ENCODE measurements at places on chromosomes 6 and 20.

DNA sequence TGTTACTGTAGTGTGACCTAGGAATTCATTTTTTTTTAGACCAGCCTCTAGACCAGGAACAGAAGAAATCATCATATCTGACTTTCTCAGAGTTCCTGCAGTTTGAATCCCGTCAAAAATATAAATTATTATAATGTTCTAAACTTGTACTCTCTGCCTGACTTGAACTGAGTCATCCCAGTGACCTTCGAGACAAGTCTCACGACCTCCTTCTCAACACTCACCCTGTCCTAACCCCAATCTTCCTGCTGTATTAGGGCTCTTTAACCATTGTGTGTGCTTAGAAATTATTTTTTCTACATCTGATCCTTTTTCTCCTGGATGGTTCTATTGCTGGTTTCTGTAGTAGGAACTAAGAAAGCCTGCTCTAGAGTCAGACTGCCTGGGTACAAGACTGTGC lies 21.5 kb downstream of the ADGRF5 start:
- no peak for DNase-seq

DNA sequence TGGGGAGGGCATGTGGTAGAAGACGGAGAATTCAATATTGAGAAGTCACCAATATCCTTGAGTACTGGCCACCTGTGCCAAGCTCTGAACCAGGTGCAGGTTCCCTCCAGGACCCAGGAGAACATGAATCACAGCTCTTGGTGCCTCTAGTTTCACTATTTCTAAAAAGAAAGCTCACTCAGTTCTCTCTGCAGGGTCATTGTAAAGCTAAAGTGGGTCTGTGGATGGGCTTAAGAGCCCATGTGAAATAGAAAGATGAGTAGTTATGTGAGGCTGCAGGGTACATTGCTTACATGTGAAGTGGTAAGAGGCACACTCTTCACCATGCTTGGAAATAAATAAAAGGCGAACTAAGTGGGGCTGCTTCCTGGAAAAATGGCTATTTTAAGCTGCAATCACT lies 43.6 kb downstream of the ZNF831 start:
- no peak for DNase-seq

DNA sequence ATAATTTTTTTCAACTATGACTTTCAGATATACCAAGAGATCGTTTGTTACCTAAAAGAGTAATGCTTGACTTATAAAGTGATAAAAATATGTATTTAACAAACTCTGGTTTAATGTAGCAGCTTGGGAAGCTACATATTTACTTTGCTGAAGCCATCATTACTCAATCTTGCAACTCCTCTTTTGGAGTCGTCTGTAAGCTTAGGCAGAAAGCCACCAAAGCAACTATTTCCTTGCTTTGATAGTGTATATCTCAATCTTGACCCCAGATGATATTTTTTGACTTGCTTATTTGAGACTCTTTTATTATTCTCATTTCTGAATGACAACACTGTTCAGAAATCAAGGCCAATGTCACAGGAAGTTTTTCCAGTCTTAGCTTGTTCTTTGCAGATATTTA lies 183.0 kb downstream of the SAMD5 start:
- no peak for DNase-seq

DNA sequence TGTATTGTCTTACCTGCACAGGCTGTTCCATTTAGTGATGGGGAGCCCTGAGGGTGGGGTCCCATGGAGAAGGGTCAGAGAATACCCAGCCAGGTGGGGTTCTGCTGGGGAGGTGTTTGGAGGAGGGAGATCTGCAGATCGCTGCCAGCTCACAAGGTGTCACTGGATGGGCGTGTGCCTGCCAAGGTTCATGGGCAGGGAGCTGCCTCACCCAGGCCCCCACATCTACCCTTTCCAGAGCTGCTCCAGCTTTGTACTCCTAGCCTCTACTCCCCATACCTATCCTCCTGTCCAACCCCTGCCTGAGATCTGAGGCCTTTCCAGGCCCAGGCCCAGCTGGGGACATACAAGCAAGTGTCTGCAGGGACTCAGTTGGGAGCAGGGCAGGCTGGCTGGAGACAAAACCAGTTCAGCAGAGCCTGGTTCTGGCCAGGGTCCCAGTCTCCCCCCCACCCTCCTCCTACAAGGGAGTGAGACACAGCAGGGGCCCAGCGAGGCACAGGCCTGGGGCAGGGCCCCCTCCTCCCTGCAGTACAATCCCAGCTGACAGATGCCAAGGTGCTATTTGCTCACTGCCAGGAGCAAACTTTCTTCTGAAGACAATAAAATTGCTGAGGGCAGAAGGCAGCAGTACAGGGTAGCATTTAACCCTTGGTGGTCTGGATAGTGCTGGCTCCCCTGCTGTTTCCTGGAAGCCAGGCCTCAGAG lies 19.7 kb downstream of the SPDEF start:
- DNase-seq, result no peak

DNA sequence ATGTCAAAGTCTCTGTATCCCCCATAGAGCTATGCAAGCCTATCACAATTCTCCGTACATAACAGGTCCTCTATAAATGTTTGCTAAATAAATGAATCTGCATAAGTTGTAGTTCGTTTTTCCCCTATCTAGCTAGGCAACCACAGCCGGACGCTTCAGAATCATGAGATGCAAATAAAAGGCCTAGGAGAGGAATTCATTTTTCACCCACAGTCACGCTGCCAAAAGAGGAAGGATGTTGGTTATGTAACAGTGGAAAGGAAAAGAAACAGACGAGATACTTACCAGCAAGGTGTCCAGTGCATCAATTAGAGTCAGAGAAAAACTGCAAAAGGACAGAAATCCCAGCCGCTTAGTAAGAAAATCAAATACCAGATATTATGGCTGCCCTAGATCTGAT lies 2.4 kb downstream of the EDEM2 start:
- no peak for DNase-seq

- DNase-seq, result no peak
Measured at GRCh38 chr6:105620878-105621277, 218.0 kb upstream of the PREP start.

GRCh38 chr20:61571916-61572711 lies 320.1 kb downstream of the CDH4 start:
- no peak for DNase-seq

DNA sequence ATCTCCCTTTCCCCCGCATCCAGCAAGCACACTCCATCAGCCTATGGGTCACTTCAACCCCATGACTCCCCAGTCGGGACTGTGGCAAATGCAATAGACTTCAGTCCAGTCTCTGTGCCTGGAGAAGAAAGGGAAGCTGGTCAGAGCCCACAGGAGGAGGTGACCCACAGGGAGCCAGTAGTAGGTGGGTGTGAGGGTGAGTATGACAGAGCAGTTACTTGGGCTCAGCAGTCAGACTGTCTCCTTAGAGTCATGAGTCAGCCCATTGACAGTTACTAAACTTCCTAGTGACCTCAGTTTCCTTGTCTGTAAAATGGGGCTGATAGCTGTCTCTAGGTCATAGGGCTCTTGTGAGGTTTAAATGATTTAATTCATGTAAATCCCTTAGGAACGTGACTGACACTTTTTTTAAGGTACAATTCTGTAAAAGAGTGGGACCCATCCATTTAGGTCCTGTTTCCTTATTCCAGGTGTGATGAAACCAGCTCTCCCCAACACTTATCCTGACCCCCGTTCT lies 33.9 kb upstream of the HLA-C start:
- DNase-seq, result no peak

- no peak for DNase-seq
Measured at GRCh38 chr6:90365565-90366219, 69.0 kb upstream of the BACH2 start.

DNA sequence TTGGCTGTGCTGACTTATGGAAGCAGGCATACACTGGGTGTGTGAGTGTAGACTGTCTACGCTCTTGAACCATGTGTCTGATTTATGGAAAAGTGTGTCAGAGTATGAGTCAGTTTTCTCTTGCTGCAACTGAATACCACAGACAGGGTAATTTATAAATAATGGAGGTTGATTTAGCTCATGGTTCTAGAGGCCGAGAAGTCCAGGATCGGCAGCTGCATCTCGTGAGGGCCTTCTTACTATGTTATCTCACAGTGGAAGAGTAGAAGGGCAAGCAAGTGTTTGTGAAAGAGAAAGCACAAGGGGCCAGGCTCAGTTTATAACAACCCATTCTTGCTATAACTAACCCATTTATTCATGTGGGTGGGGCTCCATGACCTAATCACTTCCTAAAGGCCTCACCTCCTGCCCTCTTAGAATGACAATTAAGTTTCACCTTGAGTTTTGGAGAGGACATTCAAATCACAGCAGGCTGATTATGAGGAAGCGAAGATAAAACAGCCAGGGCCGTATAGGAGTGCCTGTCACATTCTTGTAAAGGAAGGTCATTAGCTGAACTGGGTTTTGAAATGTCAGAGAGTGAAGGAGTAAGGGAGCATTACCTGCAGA lies 6.7 kb downstream of the GPR31 start:
- DNase-seq, result no peak

- DNase-seq, result no peak
Measured at GRCh38 chr6:89007209-89008000, 44.0 kb upstream of the RNGTT start.

- no peak for DNase-seq
Measured at GRCh38 chr20:52130406-52130805, 61.2 kb downstream of the ZFP64 start.

DNA sequence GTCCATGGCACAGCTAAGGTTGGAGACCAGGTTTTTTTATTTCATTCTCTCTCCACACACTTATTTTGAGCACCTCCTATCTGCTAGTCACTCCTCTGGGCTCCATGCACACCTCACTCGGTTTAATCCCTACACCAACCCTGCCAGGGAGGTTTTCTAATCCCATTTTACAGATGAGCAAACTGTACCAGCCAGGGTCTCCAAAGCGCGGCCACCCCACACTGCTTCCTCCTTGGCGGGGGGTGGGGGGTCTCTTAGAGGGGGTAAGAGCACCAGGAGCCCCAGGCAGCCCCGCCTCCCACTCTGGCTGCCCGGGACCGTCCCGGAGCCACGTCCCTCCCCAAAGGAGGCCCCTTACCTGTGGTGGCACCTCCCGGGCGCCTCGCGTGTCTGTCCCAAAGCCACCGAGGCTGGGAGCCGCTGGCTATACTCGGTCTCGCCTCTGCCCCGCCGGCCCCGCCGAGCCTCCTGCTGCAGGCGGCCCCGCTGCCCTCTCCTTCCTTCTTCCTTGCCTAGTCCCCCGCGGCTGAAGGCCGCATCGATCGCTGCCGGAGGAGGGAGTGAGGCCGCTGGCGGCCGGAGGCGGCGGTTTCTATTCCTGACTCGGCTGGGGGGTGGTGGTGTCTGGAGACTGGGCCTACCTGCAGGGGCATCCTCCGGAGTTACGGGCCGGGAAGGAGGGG lies at the start of gene KCNS1:
Gene KCNS1, minus strand, starts transcription at position 565 of the 683 bp plus-strand sequence. CDS start 1,891 bp downstream, outside the sequence.
- DNase-seq, result no peak

DNA sequence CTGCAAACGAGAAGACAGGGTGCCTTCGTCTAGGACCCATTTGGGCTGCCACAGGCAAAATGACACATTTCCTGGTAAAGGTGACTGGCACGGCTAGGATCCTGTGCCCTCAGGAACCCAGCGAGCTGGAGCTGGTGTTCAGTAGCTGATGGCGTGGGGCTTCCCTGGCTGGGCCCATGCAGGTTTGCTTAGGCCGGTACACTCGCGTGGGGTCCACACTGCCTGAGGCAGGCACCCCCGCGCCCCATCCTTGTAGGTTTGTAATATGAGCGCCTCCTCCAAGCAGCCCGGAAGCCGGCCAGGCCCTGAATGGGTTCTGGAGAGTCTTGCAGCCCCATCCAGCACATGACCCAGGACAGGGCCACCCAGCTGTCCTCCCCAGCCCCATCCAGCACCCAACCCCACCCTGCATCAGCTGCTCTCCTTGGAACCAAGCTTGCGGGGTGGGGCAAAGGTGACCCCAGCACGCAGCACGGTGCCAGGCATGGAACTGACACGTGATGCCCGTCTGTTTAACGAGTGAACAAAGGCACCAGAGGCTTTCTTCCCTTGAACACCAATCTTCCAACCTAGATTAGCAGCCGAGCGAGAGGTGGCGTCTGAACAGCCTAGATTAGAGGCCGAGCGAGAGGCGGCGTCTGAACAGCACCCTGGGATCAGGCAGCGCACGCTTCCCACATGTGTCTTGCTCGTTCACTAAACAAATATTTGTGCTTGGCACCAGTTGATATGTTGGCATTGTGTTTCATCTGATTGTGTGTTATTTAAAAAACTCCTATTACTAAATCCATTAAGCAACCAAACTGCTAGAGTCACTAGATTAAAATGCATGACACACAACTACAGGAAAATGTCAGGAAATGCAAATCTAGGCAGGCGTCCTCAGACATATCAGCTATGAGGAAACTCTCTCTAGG lies 112.1 kb downstream of the DLL1 start:
- DNase-seq, result no peak

DNA sequence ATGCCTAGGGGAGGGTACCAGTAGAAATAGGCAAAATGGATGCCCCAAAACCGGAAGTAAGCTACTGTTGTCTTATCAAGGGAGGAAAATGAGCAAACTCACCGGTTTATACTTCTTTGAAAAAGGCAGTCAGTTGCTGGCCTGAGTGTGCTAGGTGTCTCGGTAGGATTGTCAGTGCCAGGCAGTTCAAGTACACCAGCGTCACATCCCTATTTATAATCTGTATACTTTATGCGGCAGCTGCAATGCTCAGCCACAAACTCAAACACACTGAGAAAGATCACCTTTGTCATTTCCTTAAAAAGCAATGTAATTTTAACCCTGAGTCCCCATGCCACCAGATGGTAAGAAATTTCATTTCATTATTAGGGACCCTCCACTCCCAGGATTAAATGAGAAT lies 196.2 kb downstream of the EYA2 start:
- no peak for DNase-seq

- no peak for DNase-seq
Measured at GRCh38 chr20:48703107-48703506, 124.7 kb downstream of the PREX1 start.

DNA sequence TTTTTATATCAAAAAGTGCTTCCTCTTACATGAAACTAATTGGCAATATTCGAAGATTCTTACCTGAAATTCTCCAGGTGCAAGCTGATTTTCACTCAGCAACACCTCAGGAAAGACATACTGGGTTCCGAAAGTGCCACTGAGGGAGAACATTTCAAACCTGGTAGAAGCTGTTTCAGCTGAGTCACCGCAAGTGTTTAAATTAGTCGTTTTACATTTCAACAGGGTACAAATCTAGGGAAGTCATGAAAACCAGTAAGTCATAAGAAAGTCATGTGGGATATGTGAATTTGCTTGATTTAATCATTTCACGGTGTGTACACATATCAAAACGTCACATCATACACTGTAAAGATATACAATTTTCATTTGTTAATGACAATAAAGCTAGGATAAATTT lies 25.3 kb upstream of the TAAR1 start:
- no peak for DNase-seq

DNA sequence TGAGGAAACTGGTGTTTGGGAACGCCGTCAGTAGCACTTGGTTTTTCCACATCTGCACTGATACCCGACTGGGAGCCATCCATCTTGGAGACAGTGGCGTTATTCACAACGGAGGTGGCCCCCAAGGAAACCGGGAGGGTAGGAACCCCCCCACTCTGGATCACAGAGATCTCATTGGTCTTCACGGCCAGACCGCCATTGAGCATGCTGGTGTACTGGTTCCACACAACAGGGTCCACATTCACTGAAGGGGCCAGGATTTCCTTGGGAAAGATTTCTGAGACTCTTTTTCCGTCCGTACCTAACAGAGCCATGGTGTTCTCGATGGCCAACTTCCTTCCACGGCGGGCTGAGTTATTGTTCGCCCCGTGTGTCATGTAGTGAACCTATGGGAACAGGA lies 16.1 kb upstream of the ATP9A start:
- no peak for DNase-seq
